Kidney (tissue), 22 donors: ENCODE measurements at places on chromosomes 11 and 22. TPM values are rescaled to one million over a fixed set of nuclear protein-coding genes. Genes with fewer than 3 reads are reported as not detected.

RBM7 gene
- 27.8 TPM for total RNA-seq

- no peak for DNase-seq
Observed at GRCh38 chr11:64034411-64034811, 1.3 kb upstream of the FLRT1 start.

DNA sequence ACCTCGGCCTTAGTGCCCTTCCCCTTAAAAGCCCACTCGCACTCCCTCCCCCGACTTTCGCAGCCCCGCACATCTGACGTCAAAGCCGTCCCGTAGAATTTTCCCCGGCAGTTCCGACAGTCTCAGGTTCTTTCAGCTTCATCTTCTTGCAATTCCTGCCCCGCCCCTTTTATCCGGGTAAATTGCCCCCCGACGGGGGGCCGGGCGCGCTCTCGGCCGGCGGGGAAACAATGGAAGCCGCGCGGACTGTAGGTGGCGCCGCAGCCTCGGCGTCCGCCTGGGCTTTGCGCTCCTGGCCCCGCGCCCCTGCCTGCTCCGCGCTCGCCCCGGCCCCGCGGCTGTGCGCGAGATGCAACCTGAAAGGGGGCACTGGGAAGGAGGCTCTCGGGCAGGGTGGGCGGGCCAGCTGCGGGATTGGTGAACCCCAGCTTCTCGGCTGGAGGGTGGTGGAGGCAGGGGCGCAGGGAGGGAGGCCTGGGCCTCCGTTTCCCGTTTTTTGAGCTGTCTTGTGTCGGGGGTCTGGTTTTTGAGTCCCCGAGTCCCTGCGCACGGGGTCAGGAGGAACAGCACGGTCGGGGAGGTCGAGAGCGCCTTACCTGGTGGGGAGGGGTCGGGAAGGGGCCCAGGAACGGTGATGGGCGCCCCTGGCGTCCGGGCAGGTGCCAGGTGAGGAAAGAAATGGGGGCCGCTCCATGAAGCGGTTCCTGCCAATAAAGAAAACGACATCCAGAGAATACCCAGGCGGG lies 859 bp upstream of the FGF19 start:
- peak; percentile 74 for DNase-seq

DNA sequence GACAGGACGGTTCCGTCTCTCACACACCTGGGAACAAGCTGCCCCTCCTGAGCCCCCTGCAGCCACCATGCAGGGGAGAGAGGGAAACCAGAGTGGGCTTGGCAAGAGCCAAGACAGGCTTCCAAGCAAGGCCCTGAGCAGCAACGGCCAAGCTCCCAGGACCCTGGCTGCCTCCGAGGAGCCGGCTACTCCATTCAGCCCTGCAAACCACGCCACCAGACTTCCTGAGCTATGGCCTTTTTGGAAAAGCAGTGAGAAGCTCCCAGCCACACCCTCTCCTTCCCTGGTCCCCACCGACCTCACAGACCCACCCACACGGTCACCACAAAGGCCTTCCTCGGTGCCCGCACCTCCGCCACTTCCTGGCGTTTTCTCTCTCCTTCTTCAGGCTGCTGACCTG lies 479.0 kb downstream of the BRD1 start:
- no peak for DNase-seq
